ENCODE measurements at places on chromosomes 2 and 18.

DNA sequence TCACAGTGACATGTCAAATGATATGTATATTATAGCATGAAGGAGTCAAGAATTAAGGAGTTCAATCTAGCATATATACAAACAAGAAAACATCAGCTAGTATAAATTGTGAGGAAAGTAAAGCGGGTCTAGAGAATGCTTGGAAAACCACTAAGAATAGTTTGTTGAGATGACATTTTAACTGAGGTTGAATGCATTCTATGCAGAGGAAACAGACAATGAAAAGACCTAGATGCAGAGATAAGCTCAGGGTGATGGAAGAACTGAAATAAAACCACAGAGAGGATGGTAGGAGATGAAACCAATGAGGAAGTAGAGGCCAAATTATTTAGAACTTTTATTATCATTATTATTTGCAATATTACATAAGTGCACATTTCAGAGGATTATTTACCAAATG is 803.6 kb upstream of the FANCL start:
- DNase-seq, result no peak

DNA sequence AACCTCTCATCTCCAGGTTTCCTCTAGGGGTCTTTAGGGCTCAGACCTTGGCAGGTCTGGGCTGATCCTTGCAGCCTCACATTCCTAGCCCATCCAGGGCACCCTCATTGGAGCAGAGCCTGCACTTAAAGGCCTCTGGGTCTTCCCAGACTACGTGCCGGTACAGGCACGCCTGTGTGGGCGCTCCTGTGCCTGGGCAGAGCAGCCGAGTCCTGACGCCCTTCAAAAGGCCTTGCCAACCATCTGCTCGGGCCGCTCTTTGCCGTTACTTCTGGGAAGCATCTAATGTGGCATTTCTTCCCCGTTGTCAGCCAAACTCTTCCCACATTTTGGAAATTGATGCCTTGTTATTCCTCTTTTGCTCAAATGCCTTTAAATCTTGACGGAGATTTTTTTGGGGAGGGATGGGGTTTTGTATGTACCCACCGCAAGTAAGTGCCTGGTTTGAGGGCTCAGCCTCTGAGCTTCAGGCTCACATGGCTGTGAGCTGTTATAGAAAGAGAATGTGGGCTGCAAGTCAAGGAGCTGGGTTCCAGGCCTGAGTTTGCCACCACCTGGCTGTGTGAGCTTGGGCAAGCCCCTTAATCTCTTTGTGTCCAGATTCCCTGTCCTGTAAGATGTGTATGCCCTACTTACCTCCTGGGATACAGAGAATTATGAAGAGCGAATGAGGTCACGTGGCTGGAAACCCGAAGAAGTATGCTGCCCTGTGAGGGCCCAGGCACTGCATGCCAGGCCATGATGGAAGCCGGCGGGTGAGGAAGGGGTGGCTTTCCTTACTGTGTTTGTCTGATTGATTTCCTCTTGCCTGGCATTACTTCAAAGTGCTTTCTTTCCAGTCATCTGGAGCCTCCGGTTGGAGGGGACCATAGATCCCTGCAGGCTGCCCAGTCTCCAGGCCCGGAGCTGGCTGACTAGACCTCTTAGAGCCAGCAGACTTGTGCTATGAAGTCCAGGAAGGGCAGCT is 20.6 kb downstream of the EHD3 start:
- no peak for DNase-seq

- DNase-seq, result no peak
Observed at GRCh38 chr2:203238292-203238703, 520 bp upstream of the CYP20A1 start.

DNA sequence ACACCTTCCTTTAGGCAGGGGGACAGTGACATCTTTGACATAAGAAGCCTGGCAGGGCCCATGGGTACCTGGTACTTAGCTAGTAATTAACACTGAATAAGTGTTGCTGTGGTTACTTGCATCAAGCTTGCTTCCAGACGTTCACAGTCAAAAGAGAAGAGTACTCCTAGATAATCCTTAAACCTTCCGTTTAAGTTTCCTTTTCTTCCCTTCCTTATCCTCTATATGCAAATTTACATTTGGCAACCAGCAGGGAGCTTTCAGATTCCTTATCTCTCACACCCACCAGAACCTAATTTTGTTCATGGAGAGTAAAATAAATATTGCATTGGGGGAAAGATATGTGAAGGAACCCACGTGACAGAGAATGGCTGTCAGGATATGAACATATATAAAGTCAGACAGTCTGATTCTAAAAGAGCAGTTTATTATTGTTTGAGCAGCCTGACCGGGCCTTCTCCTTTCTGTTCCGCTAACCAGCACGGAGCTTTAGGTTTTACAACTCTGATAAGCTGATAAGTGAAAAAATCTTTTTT is 7.8 kb upstream of the RAB31 start:
- DNase-seq, result no peak

DNA sequence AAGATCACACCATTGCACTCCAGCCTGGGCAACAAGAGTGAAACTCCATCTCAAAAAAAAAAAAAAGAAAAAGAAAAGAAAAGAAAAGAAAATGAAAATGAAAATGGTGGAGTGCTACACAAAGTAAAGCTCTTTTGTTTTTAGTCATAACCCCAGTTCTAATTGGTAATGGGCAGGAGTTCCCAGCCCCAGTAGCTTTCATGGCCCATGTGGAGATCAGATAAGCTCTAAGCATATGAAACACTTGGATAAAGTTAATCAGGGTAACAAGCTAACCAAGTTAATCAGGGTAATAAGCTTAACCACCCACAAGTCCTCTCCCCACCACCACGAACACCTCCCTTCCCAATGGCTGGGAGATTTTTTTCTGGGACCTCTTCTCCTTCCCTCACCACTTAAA is 240.8 kb downstream of the BCL11A start:
- no peak for DNase-seq

DNA sequence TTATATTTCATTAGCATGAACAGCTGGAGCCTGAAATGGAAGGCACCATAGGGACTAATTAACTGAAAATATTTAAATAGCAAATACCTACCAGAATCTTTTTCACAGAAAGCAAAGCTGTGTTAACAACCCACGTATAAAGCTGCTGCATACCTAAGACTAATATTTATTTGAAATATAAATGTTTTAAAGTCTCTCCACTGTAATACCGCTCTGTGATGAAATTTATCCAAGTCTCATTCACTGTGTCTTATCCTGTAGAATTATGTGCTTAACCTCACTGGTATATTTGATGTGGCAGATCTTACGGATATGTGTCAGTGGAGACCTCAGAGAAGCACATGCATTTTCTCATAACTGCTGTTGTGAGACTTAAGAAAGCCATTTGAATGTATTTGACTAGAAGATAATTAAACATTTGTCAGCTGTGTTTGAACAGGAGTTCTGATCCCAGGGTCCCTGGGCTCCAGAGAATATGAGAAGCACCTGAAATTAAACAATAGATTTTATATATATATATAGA is 373.3 kb downstream of the ZNF804A start:
- DNase-seq, result no peak

- no peak for DNase-seq
Observed at GRCh38 chr2:133941666-133942065, 312.2 kb upstream of the MGAT5 start.

- DNase-seq, result no peak
Observed at GRCh38 chr2:180158961-180159360, 151.9 kb upstream of the CWC22 start.

- DNase-seq, result no peak
Observed at GRCh38 chr2:82968358-82968757, 1490.7 kb downstream of the SUCLG1 start.

DNA sequence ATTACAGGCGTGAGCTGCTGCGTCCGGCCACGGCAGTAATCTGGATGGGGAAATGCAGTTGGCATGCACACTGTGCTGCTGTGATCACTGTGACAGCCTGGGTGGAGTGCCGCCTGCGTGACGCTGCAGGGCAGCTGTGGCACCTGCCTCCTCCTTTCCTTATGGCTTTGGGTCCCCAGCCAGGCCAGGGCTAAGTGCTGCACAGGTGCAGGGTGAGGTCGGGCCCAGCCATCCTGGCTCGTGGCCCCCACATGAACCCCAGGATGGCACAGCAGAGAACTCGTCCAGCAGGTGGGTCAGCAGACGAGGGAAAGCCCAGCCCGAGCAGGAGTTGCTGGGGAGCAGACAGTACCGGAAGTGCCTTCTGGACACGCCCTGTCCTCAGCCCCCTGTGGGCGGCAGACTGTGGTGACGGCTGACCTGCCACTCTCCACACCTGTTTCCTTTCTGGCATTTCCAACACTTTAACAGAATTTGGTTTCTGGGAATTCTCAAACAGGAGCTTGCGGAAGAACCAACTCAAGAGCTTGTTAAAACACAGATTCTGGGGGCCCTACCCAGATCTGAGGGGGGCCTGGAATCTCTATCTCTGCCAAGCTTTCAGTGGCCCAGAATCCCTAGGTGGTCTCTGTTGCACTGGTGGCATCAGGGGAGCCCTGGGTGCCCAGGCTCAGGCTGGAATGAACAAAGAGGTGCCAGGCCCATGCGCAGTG is 16.9 kb downstream of the HS1BP3 start:
- no peak for DNase-seq

- DNase-seq, result no peak
Observed at GRCh38 chr2:240351826-240352426, 83.5 kb upstream of the GPC1 start.

DNA sequence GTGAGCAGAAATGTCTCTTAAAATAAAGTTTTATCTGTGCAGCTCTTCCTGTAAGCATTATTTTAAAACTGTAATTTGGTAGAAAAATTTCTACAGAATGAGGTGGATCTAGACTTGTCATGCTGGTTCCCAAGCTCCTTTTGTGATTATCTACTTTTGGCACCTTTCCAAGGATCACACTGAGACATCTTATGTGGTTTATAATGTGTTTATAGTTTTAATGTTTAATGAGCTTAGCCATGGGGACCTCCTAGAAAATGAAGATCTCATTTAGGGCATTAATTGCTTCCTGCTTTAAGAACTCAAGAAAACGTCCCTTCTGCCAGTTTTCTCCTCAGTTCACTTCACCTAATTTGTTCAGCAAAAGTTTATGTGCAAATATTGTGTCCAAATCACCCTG is 468.4 kb downstream of the SUCLG1 start:
- DNase-seq, result no peak

DNA sequence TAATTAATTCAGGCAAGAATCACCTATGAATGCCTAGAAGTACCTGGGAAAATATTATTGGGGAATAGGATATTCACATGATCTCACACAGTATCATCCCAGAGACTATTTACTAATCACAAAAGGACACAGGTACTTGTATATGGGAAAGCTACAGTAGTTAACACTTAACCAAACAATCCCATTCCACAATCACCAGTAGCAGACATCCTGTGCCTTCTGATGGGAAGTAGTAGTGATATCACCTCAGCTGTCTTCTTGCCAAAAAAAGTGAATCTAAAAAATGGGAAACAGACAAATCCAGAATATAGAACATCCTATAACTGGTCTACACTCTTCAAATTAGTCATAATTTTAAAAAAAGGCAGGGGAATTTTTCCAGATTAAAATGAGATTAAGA is 75.6 kb upstream of the CCDC150 start:
- no peak for DNase-seq

GRCh38 chr2:37928377-37928776 is 3.3 kb downstream of the RMDN2 start:
- no peak for DNase-seq

- no peak for DNase-seq
Observed at GRCh38 chr2:216315802-216316603, 56.3 kb downstream of the MARCHF4 start.

- DNase-seq, result no peak
Observed at GRCh38 chr2:60317844-60318243, 235.6 kb downstream of the BCL11A start.

GRCh38 chr2:42353792-42354429 is 7.1 kb downstream of the COX7A2L start:
- no peak for DNase-seq

- no peak for DNase-seq
Observed at GRCh38 chr2:121282800-121283385, 2.1 kb downstream of the TFCP2L1 start.

GRCh38 chr18:74841248-74841647 is 243.6 kb downstream of the ZNF407 start:
- DNase-seq, result no peak

DNA sequence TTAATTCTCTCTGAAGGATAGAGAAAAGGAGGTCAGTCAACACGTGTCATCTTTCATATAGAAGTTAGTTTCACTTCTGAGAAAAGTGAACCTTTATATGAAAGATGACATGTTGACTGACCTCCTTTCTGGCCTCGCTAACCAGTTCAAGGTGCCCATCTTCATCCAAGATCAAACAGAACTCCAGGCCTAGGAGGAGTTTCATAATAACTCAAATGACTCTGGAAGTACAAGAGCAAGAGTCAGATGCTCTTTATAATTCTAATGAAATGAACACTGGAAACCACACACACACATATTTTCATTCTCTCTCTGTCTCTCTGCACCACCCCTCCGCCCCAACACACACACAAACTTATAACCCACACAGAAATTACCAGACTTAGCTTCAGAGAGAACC is 16.3 kb downstream of the ANKRD44 start:
- no peak for DNase-seq

DNA sequence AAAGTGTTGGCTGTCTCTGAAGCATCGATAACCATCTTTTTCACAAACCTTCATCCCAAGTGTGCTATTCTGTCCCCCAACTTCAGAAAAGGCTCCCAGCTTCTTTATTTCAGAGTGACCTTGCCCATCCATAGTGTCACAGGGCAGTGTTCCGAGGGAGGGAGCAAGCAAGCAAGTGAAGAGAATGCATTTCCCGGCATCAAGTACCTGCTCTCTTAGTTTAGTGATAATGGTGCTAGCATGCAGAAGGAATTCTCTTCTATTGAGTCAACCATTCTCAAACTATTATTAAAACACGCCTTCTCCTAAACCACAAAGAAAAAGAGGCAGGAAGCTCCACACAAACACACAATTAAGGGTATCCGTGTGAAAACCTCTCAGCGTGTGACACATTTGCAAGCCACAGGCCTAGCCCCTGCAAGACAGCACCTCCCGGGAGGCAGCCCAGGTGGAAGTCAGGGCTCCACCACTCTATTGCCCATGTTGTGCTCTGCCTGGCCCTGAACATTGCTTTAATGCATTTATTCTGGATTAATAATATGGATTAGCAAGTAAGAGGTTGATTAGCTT is 504.9 kb downstream of the GALR1 start:
- no peak for DNase-seq

DNA sequence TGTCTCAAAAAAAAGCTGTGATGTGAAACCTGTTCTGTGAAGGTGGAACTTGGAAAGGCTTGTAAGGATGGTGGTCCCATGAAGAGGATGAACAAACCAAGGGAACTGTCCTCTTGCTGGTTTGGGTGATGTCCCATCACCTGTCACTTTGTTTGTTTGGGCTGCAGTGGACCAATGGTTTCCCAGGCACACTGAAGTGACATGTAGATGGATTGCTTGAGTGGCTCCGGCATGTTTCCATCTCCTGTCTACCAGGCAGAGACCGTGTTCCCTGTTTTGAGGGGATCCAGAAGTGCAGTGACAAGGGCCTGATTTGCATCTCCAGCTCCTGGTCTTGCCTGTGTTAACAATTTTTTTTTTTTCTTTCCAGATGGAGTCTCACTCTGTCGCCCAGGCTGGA is 8.9 kb downstream of the NEDD4L start:
- DNase-seq, result no peak

DNA sequence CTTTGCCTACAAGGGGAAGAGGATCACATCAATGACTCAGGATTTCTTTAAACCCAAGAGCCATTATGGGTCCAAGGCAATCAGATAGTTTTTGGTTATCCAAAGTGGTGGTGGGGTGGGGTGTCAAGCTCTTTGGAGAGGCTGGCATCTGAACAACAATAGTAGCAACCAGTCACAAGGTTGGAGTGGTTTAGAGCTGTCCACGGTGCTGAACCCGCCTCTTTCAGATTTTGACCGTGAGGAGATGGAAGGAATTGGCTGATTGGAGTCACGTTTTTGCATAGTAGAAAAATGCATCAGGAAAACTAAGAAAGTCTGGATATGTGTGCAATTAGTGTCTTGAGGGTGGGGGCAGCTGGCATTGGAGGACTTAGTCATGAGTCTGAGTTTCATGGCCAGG is 159.9 kb downstream of the LOXHD1 start:
- DNase-seq, result no peak
